Posterior vena cava (tissue), 2 donors: ENCODE measurements at places on chromosomes 7 and 10. TPM values are rescaled to one million over a fixed set of nuclear protein-coding genes. Genes with fewer than 3 reads are reported as not detected.

- DNase-seq, result no peak
Observed at GRCh38 chr7:44772867-44773266, 23.6 kb upstream of the PPIA start.

The KCP gene
- 0.95 TPM for total RNA-seq

DNA sequence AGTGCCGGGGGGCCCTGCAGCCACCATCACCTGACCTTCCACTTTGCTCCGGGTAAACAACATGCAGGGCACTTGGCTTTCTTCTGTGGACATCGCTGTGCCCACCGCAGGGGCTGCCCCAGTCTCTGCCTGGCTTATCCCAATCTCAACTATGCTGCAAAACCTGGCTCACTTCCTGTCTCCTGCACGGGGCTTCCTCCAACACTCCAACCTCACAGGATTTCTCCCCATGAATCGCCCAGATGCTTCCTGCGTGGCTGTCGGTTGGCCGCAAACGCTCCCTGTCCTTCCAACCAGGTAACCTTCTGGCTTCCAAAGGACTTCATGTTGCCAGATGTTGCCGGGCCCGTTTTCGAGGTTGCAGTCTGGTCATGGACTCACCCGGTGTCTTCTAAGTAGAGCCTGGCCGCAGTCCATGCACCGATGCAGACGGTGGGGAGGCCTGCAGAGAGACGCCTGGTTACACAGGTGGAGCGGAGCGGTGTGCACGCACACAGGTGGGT lies 109.0 kb downstream of the VIPR2 start:
- DNase-seq, result peak; percentile 81

DNA sequence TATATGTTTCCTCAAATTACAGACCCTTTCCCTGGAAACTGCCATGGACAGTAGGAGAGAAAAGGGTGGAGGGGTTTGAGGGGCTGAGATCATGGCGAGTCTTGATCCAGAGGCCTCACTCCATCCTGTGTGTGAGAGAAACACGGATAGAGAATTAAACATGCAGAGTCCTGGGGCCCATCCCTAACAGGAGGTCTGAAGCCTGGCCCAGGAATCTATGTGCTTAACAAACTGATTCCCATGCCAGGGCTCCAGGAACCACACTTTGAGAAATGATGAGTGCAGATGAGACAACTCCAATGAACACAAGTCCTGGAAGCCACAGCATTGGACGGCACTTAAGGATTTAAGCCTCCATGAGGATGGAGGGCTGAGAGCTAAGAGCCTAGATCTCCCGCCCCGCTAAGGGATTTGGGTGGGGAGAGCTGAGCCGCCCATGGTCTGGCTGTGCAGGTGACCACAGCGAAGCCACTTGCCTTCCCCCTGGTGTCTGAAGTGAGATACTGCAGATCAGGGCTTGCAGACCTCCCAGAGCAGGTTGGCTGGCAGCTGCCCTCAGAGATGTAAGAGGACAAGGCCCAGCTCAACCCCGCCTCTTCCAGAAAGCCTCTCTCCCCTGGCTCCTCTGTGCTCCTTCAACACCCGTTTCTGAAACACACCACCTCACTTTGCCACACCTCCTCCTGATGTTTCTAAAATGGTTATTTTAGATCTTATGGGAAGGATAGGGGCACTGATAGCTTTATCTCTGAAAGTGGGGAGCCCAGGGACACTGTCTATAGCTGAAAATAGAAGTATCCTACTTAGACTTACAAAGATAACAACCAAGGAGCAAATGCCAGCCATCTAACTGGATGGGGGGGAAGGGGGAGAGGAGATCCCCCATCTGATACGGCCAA lies 24.8 kb upstream of the EIF5AL1 start:
- peak; percentile 84 for DNase-seq

The PTF1A gene
- not detected for total RNA-seq

The SLC13A1 gene
- not detected for total RNA-seq

DNA sequence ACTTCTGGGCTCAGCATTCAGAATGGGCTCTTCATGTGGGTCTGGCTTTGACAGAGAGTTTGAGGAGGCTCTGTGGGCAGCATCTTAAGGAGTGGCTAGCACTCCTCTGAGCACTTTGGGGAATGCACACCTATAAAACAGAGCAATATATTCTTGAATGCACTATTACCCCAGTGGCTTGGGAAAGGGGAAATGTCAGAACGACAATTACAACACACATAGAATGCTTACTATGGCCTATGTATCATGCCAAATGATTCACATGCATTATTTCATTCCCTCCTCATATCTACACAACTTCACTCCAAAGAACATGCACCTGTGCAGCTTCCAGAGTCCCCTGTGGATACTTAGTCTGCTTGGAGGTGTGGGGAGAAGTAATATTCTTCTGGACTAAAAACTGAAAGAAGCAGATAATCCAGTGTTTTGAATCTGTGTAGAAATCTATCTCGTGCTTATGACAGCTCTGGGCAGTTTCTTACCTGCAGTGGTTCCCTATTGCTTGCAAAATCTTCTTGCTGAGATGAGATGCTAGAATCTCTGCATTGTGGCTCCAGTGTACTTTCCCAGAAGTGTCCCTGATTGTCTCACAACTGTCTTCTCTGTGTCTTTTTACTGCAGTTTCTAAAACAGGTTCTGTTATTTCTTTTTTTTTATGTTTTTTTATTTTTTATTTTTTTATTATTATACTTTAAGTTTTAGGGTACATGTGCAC lies 5.5 kb upstream of the MGAM start:
- no peak for DNase-seq

The ASAH2 gene
- total RNA-seq, result 2.6 TPM

The MEOX2 gene
- 38.2 TPM for total RNA-seq

DNA sequence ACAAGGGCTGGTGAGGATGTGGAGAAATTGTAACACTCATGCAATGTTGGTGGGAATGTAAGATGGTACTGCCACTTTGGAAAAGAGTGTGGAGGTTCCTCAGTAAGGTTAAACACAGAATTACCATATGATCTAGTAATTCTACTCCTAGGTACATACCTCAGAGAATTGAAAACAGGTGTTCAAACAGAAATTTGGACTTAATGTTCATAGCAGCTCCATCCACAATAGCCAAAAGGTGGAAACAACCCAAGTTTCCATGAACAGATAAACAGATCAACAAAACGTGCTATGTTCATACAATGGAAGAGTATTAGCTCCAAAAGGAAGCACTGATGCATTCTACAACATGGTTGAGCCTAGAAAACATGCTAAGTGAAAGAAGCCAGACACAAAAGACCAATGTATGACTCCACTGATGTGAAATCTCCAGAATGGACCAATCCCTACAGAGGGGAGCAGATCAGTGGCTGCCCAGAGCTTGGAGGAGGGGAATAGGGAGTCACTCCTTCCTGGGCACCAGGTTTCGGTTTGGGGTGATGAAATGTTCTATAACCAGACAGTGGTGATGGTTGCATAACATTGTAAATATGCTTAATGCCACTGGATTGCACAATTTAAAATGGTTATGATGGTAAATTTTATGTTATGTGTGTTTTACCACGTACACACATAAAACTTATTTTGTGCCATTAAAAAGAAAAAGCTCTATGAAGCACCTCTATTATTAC lies 5.7 kb upstream of the WDR86 start:
- DNase-seq, result no peak

- no peak for DNase-seq
Observed at GRCh38 chr7:78172933-78173591, 374.5 kb downstream of the PHTF2 start.

DNA sequence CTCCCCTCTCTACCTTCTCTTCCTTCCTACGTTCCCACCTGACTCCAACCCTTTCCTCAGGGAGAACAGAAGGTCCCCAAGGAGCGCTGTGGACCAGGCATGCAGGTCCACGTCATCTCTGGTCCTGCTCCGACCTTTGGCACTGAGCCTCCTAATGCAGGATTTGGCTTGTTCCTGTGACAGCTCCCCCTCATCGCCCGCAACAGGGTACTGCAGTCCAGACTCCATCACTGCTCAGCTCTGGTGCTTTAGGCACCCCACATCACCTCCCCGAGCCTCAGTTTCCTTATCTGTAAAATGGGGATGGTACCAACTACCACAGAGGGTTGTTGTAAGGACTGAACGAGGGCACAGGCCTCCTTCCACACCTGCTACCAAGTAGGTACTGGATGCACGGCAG lies 54.6 kb downstream of the FHIP2A start:
- DNase-seq, result no peak

DNA sequence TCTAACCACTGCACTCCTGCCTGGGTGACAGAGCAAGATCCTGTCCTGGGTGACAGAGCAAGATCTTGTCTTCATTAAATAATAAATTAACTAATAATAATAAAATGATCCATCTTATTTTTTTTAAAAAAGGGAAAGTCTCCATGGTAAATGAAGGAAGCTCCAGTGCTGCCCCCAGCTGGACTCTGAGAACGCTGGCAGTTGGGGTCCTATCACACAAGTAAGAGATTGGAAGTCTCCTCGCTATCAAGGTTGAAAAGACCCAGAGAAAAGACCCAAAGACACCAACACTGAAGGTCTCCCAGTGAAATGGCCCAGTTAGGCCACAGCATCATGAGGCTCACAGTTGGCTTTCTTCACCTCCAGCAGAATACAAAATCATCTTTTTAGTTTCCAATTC lies 13.8 kb upstream of the C10orf67 start:
- DNase-seq, result no peak

DNA sequence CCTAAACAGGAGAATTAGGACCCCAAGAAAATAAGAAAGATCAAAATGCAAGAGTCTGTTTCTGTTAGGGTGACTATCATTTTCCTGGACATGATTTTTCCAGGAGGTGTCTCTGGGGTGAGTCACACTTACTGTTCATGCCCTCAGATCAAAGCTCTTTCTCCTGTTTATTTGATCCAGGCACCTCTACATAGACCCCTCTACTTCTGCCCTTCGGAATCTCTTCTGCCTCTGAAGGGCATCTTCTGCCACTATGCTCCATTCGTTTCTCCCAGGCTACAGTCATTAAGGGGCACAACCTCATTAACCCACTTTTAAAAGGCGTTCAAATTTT lies 1328.0 kb downstream of the GATA3 start:
- DNase-seq, result no peak

DNA sequence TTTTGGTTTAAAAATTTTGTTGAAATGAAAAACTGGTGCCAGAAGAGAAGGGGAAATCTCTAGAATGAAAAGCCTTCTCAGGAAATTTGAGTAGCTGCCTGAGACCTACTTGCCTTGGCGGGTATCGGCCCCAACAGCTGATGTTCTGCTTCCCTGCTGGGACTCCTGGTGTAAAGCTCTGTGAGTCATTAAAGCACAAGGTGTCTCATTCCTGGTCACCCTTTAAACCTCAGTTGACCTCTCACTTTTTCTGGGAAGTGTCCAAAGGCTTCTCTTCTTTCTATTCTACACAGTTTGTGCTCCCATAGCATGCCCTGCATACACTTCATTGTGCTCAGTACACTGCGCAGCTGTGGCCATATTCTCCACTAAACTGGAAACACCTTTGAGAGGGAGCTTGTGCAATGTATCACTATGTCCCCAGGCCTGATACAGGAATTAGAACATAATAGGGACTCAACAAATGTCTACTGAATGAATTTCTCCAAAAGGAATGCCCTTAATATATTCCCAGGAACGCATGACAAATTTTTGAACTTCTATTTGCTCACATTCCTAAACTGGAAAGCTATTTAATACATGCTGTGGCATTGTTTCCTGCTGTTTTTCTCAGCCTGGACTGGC lies 303.9 kb downstream of the SDHAF3 start:
- DNase-seq, result no peak

The STEAP1 gene
- total RNA-seq, result 37.9 TPM

DNA sequence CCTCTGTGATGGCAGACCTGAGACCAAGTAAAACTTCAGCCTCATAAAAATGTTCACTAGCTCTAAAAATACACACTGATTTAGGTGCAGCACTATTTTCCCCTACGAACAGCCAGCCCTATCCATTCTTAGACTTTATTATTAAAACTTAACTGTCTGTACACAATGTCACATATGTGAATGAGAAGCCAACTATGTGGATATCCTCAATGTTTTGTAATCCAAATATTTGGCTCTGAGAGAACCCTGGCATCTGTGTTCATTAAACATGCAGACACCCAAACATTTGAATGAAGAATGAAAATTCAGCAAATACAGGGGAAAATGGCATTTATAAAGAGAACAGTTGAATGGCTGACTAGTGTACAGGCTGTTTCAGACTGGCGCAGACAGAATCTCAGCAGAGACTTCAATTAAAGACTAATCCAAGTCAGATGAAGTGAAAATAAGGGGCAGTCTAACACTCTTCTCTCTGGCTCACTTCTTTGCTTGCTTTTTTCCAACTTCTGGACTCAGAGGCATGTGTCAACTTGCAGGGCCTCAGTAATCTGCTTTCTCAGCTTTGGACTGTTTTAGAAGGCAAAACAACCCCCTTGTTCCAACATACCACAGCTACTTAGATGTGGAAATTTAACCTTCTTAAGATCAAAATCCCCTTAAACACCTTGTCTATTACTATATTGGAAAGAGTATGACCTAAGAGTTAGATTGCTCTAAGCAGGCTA lies 47.4 kb upstream of the FAM180A start:
- no peak for DNase-seq

DNA sequence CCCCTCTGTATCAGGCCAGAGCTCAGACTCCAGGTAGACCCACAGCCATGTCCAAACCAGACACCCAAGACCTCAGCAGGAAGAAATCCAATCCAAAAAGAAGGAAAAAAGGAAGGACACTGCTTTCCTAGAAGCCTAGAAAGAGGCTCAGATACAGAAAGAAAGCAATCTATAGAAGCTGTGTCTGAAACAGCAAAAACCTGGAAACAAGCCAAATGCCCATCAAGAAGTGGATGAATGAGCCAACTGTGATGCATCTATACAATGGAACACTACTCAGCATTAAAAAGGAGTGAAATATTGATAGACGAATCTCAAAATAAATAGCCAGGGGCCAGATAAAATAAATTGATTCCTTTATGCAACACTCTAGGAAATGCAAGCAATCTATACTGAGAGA lies 31.6 kb downstream of the GRB10 start:
- no peak for DNase-seq

GRCh38 chr7:96246919-96247318 lies 75.0 kb downstream of the SLC25A13 start:
- no peak for DNase-seq
